NCI-H510A treated with DMSO at 0.1 percent for 48 hours (cell line): ENCODE measurements at places on chromosomes 6 and 20.

- no peak for DNase-seq
These were observed 1162.8 kb upstream of the CITED2 start for GRCh38 chr6:140537211-140537610.

- DNase-seq, result no peak
These were observed 13.6 kb downstream of the PKIG start for GRCh38 chr20:44596010-44596409.

DNA sequence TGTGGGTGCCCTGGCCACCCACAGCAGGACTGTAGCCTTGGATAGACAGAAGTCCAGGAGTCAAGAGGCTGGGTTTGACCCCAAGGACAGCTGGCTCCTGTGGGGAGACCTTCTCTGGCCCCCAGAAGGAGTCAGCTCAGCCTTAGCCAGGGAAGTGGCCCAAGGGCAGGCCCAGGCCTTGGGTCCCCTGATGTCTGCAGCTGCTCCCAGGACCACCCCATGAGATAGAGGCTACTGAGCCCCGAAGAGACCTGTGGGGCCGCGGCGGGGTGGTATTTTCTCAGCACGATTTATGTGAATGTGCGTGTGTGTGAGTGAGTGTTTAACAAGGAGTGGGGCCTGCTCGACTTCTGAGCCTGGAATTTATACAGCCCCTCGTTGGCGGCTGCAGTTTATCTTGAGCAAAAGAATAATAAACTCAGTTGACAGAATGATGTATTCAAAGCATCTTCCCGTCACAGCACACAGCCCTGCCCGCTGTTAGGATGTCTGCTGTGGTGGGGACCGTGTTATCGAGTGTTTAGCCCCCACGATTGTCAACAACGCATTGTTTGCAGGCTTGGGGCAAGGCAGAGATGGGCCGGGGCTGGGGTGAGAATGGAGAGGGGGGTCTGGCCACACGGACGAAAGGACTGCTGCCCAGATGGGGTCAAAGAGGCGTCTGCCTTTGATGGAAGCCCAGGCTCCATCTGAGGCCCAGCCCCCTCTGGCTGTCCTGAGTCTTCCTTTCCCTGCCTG is 163.3 kb downstream of the VEGFA start:
- DNase-seq, result no peak

DNA sequence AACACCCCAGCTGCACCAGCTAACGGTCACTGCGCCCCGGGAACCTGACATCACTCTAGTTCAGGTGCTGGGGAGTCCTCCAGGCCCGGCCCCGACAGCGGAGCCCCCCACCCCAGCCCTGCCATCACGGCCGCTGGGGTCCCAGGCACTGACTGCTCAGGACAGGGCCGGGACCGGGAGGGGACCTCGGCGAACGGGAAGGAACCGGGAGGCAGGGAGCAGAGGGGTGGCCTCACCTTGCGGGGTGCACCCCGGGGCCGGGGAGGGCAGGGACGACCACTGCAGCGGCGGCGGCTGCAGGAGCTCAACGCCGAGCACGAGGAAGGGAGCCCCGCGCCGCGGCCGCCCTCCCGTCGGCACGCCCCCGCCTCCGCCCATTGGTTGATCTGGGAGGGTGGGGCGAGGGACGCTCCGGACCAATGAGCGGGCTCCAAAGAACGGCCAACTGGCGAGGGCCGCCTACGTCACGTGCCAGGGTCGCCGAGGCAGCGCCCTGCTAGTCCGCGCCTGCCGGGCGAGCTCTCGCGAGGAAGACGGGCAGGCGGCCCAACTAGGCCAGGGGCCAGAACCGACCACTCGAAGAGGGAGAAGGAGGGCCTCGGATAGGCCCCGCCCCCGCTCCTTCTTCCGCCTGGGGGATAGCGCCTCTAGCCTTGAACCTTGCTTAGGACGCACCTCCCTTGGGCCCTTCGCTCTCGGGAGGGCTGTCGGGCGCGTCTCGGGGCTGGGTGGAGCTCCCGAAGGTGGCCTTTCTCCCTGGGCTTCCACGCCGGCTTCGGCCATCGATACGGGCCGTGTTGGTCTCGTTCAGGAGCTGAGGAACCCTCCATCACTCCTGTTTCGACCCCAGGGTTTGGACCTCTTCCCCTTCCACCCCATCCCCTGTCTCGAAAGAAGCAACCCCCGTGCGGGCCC is at the start of gene ADISSP:
Gene ADISSP, minus strand, starts transcription at position 327 of the 915 bp plus-strand sequence. CDS start 7,653 bp downstream, outside the sequence.
- peak; percentile 98 for DNase-seq

- no peak for DNase-seq
These were observed 25.1 kb upstream of the UTRN start for GRCh38 chr6:144259986-144260385.

DNA sequence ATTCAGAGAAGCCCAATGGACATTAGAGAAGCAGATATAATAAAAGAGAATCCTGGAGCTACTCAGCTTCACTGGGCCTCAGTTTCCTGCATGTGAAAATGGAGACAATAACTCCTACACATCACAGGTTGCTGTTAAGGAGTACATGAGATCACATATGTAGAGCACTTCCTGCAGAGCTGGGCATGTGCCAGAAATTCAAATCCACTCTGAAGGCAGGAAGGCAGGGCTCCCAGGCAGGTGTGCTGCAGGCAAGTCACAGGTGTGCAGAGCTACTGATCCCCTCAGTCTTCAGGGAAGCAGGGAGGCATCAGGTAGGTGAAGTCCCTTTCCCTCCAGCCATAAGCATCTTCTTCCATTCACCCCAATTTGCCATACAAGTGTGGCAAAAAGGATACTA is 48.0 kb downstream of the DST start:
- DNase-seq, result peak; percentile 98

GRCh38 chr6:97322811-97323210 is 39.8 kb upstream of the MMS22L start:
- DNase-seq, result no peak
